Large intestine (tissue), 12 donors: ENCODE measurements at places on chromosomes 1 and 21. TPM values are rescaled to one million over a fixed set of nuclear protein-coding genes. Genes with fewer than 3 reads are reported as not detected.
A peak's percentile ranks its signal among the peaks of the same experiment; 100 is the strongest.

- no peak for DNase-seq
Measured at GRCh38 chr1:92087542-92087941, 7.4 kb downstream of the BTBD8 start.

- peak; percentile 70 for DNase-seq
Measured at GRCh38 chr1:65247419-65248359, 61.7 kb upstream of the DNAJC6 start.

DNA sequence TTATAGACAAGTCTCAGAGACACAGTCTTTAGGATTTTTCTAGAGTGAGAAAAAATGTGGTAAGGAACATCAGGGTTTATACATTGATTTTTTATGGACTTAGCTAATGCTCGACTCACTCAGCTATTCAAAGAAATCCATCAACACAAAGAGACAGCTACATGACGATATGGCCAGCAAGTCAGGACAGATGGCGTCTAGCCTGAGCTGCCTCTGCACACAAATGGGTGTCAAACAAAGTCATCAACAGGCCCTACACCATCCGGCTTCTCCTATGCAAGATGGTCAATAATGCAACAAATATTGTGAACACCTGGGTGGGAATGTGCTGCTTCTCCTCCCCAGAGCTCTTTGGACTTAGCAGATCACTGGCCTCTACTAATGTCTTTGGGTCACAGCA lies 13.3 kb upstream of the ERICH3 start:
- no peak for DNase-seq

GRCh38 chr1:147575376-147575775 lies 34.1 kb downstream of the BCL9 start:
- no peak for DNase-seq

- DNase-seq: no peak
Measured at GRCh38 chr1:26887125-26887524, 3.0 kb downstream of the GPN2 start.

TFAP2E gene
- polyA plus RNA-seq: 1.9 TPM
